ENCODE measurements at places on chromosomes 6 and 20. TPM values are rescaled to one million over a fixed set of nuclear protein-coding genes. Genes with fewer than 3 reads are reported as not detected.

OPN5 gene
- total RNA-seq: not detected

TMEM151B gene
- total RNA-seq: not detected

IMPG1 gene
- total RNA-seq: not detected

PCED1A gene
- total RNA-seq: 13.1 TPM

FAM217A gene
- not detected for total RNA-seq

NHLRC1 gene
- total RNA-seq: 0.43 TPM

TNFAIP3 gene
- total RNA-seq: 3.4 TPM

GJA10 gene
- total RNA-seq: not detected

CPXM1 gene
- 0.33 TPM for total RNA-seq

LTA gene
- total RNA-seq: not detected

PLA2G7 gene
- total RNA-seq: not detected

SMIM29 gene
- total RNA-seq: 16.1 TPM

GDAP1L1 gene
- not detected for total RNA-seq

GMEB2 gene
- total RNA-seq: 6.0 TPM

TFAP2B gene
- not detected for total RNA-seq

FKBP1C gene
- total RNA-seq: 1.5 TPM

ANKEF1 gene
- total RNA-seq: 0.43 TPM

LST1 gene
- total RNA-seq: 0.26 TPM

NNAT gene
- not detected for total RNA-seq

RBBP8NL gene
- total RNA-seq: not detected

ATP6V1G2 gene
- 0.17 TPM for total RNA-seq

PTPRK gene
- 133 TPM for total RNA-seq

FAM162B gene
- total RNA-seq: 6.5 TPM

EPB41L1 gene
- 14.4 TPM for total RNA-seq

SEMG1 gene
- not detected for total RNA-seq

AVP gene
- total RNA-seq: not detected

SYNDIG1 gene
- total RNA-seq: not detected

MAP7 gene
- 0.60 TPM for total RNA-seq

TRIM15 gene
- not detected for total RNA-seq

DNAH8 gene
- total RNA-seq: under 0.01 TPM

TENT5A gene
- total RNA-seq: 2.0 TPM

LY86 gene
- not detected for total RNA-seq

TOX2 gene
- total RNA-seq: 0.43 TPM

CAGE1 gene
- 0.11 TPM for total RNA-seq

WFDC2 gene
- total RNA-seq: not detected

PHACTR2 gene
- total RNA-seq: 208 TPM

FHL5 gene
- total RNA-seq: not detected

ECI2 gene
- 64.5 TPM for total RNA-seq

ZC2HC1B gene
- not detected for total RNA-seq

PTGIS gene
- under 0.01 TPM for total RNA-seq

TSHZ2 gene
- total RNA-seq: 4.4 TPM

C6orf15 gene
- total RNA-seq: not detected

OR2J3 gene
- not detected for total RNA-seq

STMND1 gene
- total RNA-seq: not detected

PDYN gene
- not detected for total RNA-seq

PSORS1C2 gene
- total RNA-seq: not detected

SLC29A1 gene
- 11.3 TPM for total RNA-seq

Measured in dermis lymphatic vessel endothelial cell (primary cell).